ENCODE measurements at places on chromosomes 16 and 17.
A peak's percentile ranks its signal among the peaks of the same experiment; 100 is the strongest.

DNA sequence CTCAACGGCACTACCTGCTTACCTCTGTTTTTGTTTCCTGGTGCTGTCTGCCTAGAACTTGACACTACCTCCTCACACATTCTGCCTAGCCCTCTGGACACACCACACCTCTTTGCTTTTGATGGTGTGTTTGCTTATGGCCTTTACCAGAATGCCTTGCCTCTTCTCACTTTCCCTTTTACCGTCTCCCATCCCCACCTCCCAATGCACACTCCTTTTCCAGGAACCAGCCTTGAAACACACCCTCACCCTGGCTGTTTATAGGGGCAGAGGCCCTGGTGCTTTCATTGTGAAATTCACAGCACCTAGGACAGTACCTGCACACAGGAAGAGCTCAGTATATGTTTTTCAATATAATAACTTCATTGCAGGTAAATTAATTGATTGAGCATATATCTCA is 56.2 kb downstream of the MAP2K6 start:
- no peak for DNase-seq

GRCh38 chr16:79592186-79592585 is 8.4 kb downstream of the MAF start:
- DNase-seq = no peak

- DNase-seq = no peak
Observed at GRCh38 chr16:81457326-81458133, 12.9 kb downstream of the CMIP start.

GRCh38 chr16:87495578-87496446 is 3.0 kb upstream of the ZCCHC14 start:
- DNase-seq = no peak

- no peak for DNase-seq
Observed at GRCh38 chr17:18247613-18248001, 10.9 kb downstream of the FLII start.

DNA sequence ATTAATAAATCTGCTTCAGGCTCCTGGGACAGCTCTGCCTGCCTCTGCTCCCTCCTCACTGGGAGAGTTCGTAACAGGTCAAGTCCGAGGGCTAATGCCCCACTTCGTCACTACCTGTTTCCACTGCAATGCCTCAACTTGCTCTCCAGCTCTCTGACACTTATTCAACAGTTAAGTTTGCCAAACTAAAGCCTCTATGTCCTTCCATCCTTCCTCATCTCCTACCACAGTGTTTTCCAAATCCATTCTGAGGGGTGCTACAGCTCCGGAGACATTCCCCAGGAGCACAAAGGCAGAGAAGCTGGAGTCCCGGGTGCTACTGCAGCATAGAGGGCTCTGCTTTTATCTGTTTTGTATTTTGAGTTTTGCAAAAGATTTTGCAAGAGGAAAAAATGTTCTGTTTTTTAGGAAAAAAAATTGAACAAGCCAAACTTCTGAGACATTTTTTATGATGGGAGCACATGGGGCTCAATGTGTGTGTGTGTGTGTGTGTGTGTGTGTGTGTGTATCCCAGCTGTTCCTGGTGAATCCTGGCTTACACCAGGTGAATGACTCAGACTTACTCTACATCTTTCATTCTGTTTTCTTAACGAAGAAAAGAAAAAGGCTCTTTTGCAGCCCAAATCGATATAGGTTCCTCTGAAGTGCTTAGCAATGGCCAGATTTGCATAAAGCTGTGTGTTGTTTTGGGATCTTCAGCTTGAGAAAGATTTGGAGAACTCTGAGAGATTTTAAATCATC is 46.1 kb upstream of the MYOCD start:
- no peak for DNase-seq

- DNase-seq = no peak
Observed at GRCh38 chr16:84478172-84478947, 26.1 kb downstream of the MEAK7 start.

- DNase-seq = no peak
Observed at GRCh38 chr17:17108451-17109049, 66.3 kb downstream of the MPRIP start.

DNA sequence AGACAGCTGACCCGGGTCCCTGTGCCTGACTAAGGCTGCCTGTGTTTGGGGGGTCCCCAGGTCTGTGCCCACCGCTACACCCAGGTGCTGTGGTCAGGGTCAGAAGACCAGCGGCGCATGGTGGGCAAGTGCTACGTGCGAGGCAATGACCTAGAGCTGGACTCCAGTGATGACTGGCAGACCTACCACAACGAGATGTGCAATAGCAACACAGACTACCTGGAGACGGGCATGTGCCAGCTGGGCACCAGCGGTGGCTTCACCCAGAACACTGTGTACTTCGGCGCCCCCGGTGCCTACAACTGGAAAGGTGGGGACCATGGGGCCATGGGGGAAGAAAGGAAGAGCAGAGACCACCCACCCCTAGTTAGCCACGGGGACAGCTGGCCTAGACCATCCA is 12.1 kb downstream of the ITGA3 start:
- DNase-seq = no peak

GRCh38 chr16:85851034-85851785 is 47.8 kb upstream of the IRF8 start:
- DNase-seq = no peak

DNA sequence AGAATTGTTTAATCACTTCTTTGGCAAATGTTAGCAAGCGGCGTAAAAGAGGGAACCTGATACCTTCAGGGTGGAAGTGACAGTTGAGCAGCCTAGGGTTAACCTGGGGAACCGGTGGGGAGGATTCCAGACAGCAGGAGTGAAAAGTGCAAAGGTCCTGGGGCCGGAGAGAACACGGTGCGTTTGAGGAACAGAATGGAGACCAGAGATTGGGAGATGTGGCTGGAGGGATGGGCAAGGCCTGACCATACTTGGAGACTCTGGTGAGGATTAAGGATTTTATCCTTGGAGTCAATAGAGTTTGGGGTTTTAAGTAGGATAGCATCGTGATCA is 2.3 kb upstream of the ZNF500 start:
- no peak for DNase-seq

DNA sequence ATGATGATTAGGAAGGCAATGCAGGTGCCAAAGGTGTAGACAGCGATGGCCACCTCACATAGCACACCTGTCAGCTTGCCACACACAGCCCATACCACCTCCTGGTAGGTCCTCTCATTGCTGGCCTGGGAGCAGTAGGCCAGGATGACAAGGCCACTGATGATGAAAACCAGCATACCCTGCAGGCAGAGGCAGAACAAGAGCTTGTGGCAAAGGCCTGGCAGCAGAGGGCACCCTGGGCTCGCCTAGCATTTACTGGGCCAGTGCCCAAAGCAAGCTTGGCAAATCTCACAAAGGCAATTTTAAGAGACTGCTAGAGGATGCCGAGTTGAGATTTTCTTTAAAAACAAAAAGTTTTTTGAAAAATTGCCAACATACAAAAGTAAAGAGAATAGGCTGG is 5.9 kb downstream of the SLC38A7 start:
- DNase-seq = no peak

DNA sequence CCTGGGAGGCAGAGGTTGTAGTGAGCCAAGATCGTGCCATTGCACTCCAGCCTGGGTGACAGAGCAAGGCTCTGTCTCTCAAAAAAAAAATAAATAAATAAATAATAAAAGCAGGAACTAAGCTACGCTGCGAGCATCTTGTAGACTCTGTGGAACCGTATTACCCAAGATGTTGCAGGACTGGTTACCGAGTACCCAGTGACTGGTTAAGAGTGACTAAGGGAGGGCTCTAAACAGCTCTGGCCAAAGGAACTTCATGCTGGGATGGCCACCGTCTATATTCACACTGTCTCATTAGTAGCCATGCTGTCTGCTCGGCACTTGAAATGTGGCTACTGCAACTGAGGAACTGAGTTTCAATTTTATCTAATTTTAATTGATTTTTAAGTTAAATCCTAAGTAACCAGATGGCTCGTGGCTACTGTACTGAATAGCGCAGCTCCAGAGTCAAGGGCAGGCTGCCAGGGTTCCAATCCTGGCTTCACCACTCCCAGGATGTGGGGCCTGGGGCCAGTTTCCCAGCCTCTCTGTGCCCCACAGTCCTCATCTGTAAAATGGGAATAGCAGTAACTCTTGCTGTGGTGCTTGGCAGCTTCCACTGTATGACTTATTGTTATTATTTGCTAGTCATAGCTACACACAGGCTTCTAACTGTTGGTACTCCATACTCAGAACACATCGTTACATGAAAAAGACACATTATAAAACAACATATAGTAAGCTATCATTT is 3.0 kb downstream of the NTAN1 start:
- no peak for DNase-seq

GRCh38 chr17:10737168-10737622 is 7.4 kb upstream of the TMEM220 start:
- peak; percentile 27 for DNase-seq

GRCh38 chr16:47664653-47665325 is 203.7 kb downstream of the PHKB start:
- DNase-seq = no peak

GRCh38 chr17:43768382-43768781 is 9.8 kb upstream of the SOST start:
- no peak for DNase-seq

All from stimulated activated CD4-positive, alpha-beta T cell treated with anti-CD3 and anti-CD28 coated beads, Interleukin-2, amount 100 ng/mL, for 24 hours (primary cell).